Activated naive CD8-positive, alpha-beta T cell treated with anti-CD3 and anti-CD28 coated beads, Interleukin-2, amount 50 U/mL, for 24 hours (primary cell): ENCODE measurements at places on chromosomes 4 and X.

GRCh38 chr4:165520086-165520485 is 141.3 kb downstream of the CPE start:
- no peak overlapping the region for H3K4me3 ChIP-seq
- H3K4me1 ChIP-seq = no peaks in the 10 kb centered on the region
- no peak overlapping the region for H3K27ac ChIP-seq
- H3K36me3 ChIP-seq = no peaks in the 10 kb centered on the region
- no peaks in the 10 kb centered on the region for H3K27me3 ChIP-seq
- DNase-seq = no peak

GRCh38 chr4:161952382-161952781 is 211.4 kb downstream of the FSTL5 start:
- H3K27me3 ChIP-seq = no peaks in the 10 kb centered on the region
- no peak overlapping the region for H3K4me3 ChIP-seq
- no peak overlapping the region for H3K27ac ChIP-seq
- H3K36me3 ChIP-seq = no peaks in the 10 kb centered on the region
- no peak for DNase-seq
- H3K4me1 ChIP-seq = no peaks in the 10 kb centered on the region

GRCh38 chr4:155999725-156000124 is 46.1 kb upstream of the CTSO start:
- DNase-seq = no peak
- H3K27ac ChIP-seq = no peak overlapping the region
- H3K4me3 ChIP-seq = no peak overlapping the region

GRCh38 chr4:152719801-152720556 is 40.2 kb upstream of the TMEM154 start:
- H3K4me1 ChIP-seq = no peaks in the 10 kb centered on the region
- H3K36me3 ChIP-seq = peaks cover 2% of the 10 kb centered on the region
- no peak overlapping the region for H3K27ac ChIP-seq
- peaks cover 3% of the 10 kb centered on the region for H3K27me3 ChIP-seq
- no peak for DNase-seq

- H3K4me3 ChIP-seq = no peak overlapping the region
- H3K36me3 ChIP-seq = no peaks in the 10 kb centered on the region
Observed at GRCh38 chr4:34861666-34862065, 1382.6 kb downstream of the ARAP2 start.

GRCh38 chr4:9946170-9946569 is 75.1 kb downstream of the SLC2A9 start:
- no peak overlapping the region for H3K27ac ChIP-seq
- no peaks in the 10 kb centered on the region for H3K4me1 ChIP-seq
- no peak overlapping the region for H3K4me3 ChIP-seq
- H3K36me3 ChIP-seq = no peaks in the 10 kb centered on the region
- no peak for DNase-seq

GRCh38 chr4:113718252-113718651 is 43.3 kb downstream of the CAMK2D start:
- peaks cover 28% of the 10 kb centered on the region for H3K4me1 ChIP-seq
- H3K27ac ChIP-seq = no peak overlapping the region
- no peak overlapping the region for H3K4me3 ChIP-seq
- no peak for DNase-seq
- H3K36me3 ChIP-seq = peaks cover 35% of the 10 kb centered on the region

DNA sequence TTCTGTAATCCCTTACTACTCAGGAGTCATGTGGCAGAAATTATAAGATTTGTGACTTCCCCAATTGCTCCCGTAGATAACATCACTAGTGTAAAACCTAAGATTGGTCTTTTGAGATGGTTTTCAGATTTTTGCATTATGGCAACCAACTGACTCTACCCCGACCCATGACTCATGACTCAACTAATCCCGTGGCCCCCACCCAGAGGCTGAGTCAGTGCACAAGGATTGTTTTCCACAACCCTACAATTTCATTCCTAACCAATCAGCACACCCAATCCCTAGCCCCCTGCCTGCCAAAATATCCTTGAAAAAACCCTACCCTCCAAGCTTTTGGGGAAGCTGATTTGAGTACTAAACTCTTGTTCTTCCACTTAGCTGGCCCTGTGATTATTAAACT is 109.4 kb upstream of the FAM9C start:
- H3K27me3 ChIP-seq = no peaks in the 10 kb centered on the region
- H3K36me3 ChIP-seq = peaks cover 1% of the 10 kb centered on the region
- DNase-seq = no peak

DNA sequence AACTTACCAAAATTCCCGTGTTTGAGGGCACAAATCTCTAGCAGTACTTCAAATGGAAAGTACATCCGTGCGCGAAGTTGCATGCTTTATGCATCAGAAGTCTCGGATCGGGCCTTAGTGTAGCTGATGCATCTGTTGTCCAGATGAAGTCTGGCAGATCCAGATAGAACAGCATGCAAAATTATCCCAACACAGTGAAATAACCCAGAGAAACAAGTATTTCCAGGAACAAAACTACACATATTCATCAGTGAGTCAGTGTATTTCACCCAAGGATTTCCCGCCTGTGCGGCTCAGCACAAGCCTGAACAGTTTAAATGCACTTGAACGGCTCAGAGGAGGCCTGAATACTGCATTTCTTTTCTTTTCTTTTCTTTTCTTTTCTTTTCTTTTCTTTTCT is 27.4 kb upstream of the CLDN24 start:
- H3K4me1 ChIP-seq = peaks cover 19% of the 10 kb centered on the region
- peak overlapping the region; percentile 74 for H3K27ac ChIP-seq
- DNase-seq = no peak

- DNase-seq = no peak
- H3K4me3 ChIP-seq = no peak overlapping the region
- H3K27ac ChIP-seq = no peak overlapping the region
- no peaks in the 10 kb centered on the region for H3K4me1 ChIP-seq
Observed at GRCh38 chr4:39994406-39994805, 16.7 kb upstream of the PDS5A start.

- peaks cover 23% of the 10 kb centered on the region for H3K36me3 ChIP-seq
- peak; percentile 41 for DNase-seq
- peaks cover 4% of the 10 kb centered on the region for H3K27me3 ChIP-seq
- peaks cover 24% of the 10 kb centered on the region for H3K4me1 ChIP-seq
- H3K27ac ChIP-seq = peak overlapping the region; percentile 98
- H3K4me3 ChIP-seq = peak overlapping the region; percentile 93
Observed at GRCh38 chrX:71282514-71283402, 677 bp upstream of the NONO start.

DNA sequence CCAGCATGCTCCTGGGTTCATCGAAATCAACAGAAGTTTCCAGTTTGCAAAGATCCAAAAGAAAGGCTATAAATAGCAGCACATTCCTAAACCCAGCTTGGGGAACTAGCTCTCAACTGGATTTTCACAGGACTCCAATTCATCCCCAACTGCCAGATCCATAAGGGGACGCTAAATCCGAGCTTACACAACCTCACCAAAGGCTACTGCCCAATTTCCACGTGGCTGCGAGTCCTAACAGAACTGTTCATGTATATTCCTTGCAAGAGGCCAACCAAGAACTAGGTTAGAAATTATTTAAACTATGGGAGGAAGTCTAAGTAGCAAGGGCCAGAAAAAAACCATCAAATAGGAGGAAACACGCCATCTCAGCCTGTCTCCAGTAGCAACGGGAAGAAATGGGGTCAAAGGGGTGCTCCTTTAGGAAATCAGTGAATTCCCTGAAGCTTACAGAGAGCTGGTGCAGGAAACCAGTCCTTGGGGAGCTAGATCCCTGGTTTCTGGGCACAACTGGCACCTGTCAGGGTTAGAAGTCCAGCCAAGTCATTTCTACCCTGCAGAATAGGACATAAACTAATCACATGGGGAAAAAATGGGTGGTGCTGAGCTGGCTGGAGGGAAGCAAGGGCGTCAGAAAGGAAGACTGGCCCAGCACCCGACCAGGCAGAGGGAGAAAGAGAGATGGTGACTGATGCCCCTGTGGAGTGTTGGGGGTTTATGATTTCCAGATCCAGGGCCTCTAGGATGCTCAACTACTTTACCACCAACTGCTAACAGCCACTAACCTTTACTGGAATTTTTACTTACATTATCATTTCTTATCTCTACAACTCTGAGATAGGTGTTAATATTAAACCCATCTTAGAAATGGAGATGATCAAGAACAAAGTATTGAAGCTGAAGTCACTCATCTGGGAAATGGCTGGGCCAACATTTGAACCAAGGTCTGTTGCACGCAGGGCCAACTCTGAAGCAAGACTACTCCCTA is 20.5 kb downstream of the RELL1 start:
- H3K4me3 ChIP-seq = peak overlapping the region; percentile 24
- H3K27me3 ChIP-seq = no peaks in the 10 kb centered on the region
- DNase-seq = no peak
- no peak overlapping the region for H3K27ac ChIP-seq
- H3K4me1 ChIP-seq = peaks cover 54% of the 10 kb centered on the region

GRCh38 chrX:40197071-40197470 is 99.3 kb upstream of the BCOR start:
- H3K4me3 ChIP-seq = no peak overlapping the region
- no peak overlapping the region for H3K27ac ChIP-seq
- no peaks in the 10 kb centered on the region for H3K27me3 ChIP-seq
- peaks cover 6% of the 10 kb centered on the region for H3K4me1 ChIP-seq
- DNase-seq = no peak

GRCh38 chrX:154485150-154486051 is 1.0 kb downstream of the UBL4A start:
- DNase-seq = no peak
- H3K4me1 ChIP-seq = peaks cover 24% of the 10 kb centered on the region
- H3K36me3 ChIP-seq = peaks cover 4% of the 10 kb centered on the region
- peak overlapping the region; percentile 73 for H3K4me3 ChIP-seq

- no peak overlapping the region for H3K4me3 ChIP-seq
- no peaks in the 10 kb centered on the region for H3K36me3 ChIP-seq
- H3K27me3 ChIP-seq = no peaks in the 10 kb centered on the region
- no peak for DNase-seq
- H3K4me1 ChIP-seq = no peaks in the 10 kb centered on the region
- no peak overlapping the region for H3K27ac ChIP-seq
Observed at GRCh38 chr4:22635692-22636091, 57.0 kb upstream of the GBA3 start.

DNA sequence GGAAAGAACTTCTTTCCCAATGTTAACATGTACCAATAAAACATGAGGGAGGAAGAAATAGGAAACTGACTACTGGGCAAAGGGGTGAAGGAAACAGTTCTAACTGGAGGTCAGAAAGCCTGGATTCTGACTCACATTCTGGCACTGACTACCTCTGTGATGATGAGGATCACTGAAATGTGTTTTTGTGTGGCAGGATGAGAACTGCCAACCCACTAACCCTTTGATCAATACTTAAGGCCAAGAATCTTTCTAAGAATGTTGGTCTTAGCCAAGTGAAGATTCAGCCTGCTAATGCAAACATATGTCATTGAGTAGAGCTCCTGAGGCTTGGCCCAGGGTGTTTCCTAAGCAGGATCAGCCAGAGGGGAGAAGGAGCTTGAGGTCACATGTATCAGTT is 4.6 kb downstream of the ALAS2 start:
- no peak for DNase-seq
- H3K36me3 ChIP-seq = no peaks in the 10 kb centered on the region
- H3K4me1 ChIP-seq = peaks cover 2% of the 10 kb centered on the region
- H3K4me3 ChIP-seq = no peak overlapping the region
- H3K27ac ChIP-seq = no peak overlapping the region
- H3K27me3 ChIP-seq = no peaks in the 10 kb centered on the region

GRCh38 chr4:130026185-130026584 is 930.2 kb downstream of the C4orf33 start:
- no peaks in the 10 kb centered on the region for H3K36me3 ChIP-seq
- no peak overlapping the region for H3K4me3 ChIP-seq
- no peaks in the 10 kb centered on the region for H3K4me1 ChIP-seq
- no peak overlapping the region for H3K27ac ChIP-seq

DNA sequence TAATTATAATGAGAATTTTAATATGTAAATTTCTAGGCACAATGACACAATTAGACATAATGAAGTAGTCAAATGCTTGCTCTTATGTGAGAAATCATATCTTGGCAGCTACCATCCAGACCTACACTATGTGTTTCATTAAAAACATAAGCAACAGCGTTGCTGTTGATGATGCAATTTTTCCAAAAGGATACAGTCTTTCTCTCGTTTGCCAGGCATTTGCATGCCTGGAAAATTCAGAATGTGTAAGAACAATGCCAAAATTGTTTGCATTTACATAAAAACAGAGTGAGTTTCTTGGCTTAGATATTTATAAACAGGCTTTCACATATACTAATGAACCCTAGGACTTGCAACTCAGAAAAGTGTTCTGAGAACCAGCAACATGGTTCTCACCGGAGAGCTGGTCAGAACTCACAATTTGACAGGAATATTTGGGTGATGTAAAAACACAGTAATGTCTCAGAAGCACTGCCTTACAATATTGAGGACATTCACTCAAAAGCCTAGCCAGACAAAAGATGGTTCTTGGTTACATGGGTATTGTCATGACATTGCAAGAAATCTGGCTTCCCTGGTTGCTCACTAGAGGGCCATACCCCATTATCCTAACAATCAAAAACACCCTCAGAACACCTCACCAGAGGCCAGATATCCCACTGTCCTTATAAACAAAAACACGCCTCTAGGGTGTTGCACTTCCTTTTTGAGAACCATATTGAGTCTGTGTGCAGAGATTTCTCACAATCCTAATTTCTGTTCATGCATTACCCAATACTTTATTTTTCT is 1029.0 kb upstream of the AGA start:
- DNase-seq = no peak
- no peaks in the 10 kb centered on the region for H3K36me3 ChIP-seq
- no peak overlapping the region for H3K4me3 ChIP-seq
- no peak overlapping the region for H3K27ac ChIP-seq
- no peaks in the 10 kb centered on the region for H3K27me3 ChIP-seq

DNA sequence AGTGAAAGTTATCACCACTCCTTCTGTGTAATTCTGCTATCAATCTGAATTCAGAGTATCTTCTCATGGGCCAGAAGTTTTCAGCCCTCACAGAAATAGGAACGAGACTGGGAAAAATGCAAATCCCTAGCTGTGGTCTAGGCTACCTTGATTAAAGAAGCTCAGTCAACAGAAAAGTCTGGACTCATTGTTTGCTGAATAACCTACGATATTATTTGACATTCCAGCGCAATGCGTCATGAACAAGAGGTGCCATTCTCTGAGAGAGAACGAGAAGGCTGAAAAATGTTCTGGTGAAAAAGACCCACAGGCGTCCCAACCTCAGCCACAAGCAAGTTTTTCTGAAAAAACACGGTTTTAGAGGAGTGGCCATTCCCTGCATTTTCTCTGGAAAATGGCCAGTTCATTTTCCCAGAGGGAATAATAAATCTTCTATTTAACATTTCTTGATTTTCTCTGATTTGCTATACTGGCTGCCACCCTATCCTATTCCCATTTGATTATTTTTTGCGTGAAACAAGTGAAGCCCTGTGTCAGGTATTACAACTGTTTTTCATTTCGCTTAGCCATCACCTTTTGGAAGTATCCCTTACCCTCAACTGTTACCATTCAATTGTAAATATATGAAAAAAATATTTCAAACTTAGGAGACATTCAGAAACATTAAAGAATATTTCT is 1117.6 kb upstream of the PRKX start:
- no peaks in the 10 kb centered on the region for H3K36me3 ChIP-seq
- no peak for DNase-seq
- no peak overlapping the region for H3K27ac ChIP-seq
- H3K4me1 ChIP-seq = no peaks in the 10 kb centered on the region
